ENCODE measurements at places on chromosomes 13 and 19. TPM values are rescaled to one million over a fixed set of nuclear protein-coding genes. Genes with fewer than 3 reads are reported as not detected.

Gene SIRT2
- total RNA-seq: 20.0 TPM

Gene ZNF529
- 18.5 TPM for total RNA-seq

Gene PLEKHA4
- 9.7 TPM for total RNA-seq

Gene MATK
- 37.6 TPM for total RNA-seq

DNA sequence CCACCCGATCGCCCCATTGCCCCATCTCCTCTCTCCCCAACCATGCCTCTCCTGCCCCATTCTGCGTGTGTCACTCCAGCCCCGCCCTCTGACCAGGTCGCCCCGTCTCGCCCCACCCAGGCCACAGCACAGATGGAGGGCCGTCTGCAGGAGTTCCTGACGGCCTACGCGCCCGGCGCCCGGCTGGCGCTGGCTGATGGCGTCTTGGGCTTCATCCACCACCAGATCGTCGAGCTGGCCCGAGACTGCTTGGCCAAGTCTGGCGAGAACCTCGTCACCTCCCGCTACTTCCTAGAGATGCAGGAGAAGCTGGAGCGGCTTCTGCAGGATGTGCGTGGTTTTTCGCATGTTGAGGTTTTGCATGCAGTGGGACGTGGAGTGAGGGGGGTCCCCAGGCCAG is 26.2 kb downstream of the MAST3 start:
- DNase-seq: no peak

DNA sequence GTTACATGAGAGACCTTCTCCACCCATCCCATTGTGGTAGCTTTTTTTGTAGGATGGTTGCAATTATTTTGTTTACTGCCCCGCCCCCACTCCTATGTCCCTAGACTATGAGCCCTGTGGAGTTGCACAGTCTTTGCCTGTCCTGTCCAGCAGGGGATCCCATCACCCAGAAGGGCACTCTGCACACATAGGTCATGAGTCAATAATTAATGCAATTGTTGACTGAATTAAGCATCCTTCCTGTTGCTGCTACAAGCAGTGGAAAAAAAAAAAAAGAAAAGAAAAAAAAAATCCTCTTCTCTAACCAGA is 14.2 kb downstream of the C19orf81 start:
- DNase-seq: no peak

DNA sequence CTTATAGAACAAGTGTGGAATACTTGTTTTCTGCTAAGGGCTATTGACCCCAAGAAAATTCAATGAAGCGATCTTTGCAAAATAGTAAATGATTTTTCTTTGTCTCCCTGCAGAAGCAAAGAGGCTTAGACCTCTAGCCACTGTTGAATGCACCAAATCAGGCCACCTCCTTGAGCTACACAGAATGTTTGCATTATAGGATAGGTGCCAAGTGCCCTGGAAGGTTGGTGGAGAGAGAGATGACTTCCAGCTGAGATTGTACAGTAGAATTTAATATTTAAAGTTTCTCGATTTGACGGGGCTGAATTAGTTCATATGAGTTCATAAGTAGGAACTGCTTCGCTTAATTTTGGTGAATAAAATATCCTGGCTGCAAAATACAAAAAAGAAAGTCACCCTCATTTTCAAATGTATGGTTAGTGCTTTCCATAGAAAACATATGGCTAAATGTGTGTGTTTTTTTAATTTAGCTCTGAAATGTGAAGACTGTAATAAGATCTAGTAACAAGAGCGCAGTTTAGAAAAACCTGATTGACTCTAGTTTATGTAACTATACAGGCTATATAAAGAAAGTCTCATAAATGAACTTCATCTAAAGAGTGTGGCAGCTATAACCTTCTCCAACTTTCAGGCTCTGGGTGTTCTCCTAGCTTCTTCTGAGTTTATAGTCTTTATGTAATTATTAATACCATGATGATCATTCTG is 41.6 kb downstream of the LRCH1 start:
- no peak for DNase-seq

GRCh38 chr19:9793071-9793591 is 24.6 kb upstream of the ZNF846 start:
- peak; percentile 79 for DNase-seq

DNA sequence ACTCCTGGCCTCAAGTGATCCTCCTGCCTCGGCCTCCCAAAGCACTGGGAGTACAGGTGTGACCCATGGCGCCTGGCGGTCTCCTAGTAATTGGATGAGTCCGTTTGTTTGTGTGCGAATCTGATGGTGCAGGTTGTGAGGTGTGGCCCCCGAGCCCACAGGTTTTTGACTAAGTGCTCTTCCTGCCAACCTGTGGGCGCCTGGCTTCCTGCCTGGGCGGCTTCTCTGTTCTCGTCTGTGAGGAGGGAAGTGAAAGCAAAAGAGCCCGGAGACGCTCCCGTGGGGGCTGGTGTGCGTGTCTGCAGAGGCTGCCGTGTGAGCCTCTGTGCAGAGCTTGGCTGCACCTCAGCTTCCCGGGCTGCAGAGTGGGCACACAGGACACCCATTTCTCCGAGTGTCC is 10.0 kb downstream of the ARHGAP45 start:
- DNase-seq: peak; percentile 97

- DNase-seq: peak; percentile 83
These were observed at the start of gene PTGER1 for GRCh38 chr19:14475251-14476073. TSS of gene PTGER1 (minus strand) at chr19:14475354. CDS start at chr19:14474320, 1,034 bp downstream.

GRCh38 chr19:33771384-33772101 is 25.1 kb upstream of the KCTD15 start:
- peak; percentile 77 for DNase-seq

- no peak for DNase-seq
These were observed 5.4 kb downstream of the KCNC3 start for GRCh38 chr19:50323782-50324133.

- peak; percentile 76 for DNase-seq
These were observed 36.1 kb downstream of the ACTN4 start for GRCh38 chr19:38683393-38684077.

DNA sequence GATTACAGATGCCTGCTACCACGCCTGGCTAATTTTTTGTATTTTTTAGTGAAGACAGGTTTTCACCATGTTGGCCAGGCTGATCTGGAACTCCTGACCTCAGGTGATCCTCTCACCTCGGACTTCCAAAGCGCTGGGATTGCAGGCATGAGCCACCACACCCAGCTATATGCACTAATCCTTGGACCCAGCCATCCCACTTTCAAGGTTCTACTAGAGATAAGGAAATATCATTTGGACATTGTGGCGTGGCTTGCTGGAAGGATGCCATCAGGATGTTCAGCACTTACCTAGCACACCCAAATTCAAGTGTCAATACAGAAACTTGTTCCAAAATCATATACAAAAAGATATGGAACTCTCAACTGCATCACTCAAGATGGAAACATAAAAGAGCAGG is 136.4 kb downstream of the ABCC4 start:
- DNase-seq: no peak

Measured in activated CD8-positive, alpha-beta T cell treated with anti-CD3 and anti-CD28 coated beads for 36 hours (primary cell).